ENCODE measurements at places on chromosomes 3 and 15. TPM values are rescaled to one million over a fixed set of nuclear protein-coding genes. Genes with fewer than 3 reads are reported as not detected.

Gene GALNT15
- polyA plus RNA-seq = 0.48 TPM

Gene CISH
- 13.2 TPM for polyA plus RNA-seq

Gene CFAP161
- polyA plus RNA-seq = 0.53 TPM

Gene MKRN3
- 2.0 TPM for polyA plus RNA-seq

Gene ZNF662
- 15.0 TPM for polyA plus RNA-seq

Gene ZNF106
- 223 TPM for polyA plus RNA-seq

Gene KCNMB3
- polyA plus RNA-seq = 2.7 TPM

Gene ST3GAL6
- polyA plus RNA-seq = 4.3 TPM

Gene BCL2A1
- 0.18 TPM for polyA plus RNA-seq

Gene SLC49A4
- polyA plus RNA-seq = 4.5 TPM

Gene C3orf70
- polyA plus RNA-seq = 3.4 TPM

Gene ASB7
- polyA plus RNA-seq = 9.6 TPM

Gene NR2E3
- polyA plus RNA-seq = 3.4 TPM

Gene UROC1
- polyA plus RNA-seq = 0.15 TPM

Gene ANKRD63
- polyA plus RNA-seq = 0.15 TPM

Gene KIF9
- 5.3 TPM for polyA plus RNA-seq

Gene GOLGA6L4
- polyA plus RNA-seq = 6.9 TPM

Gene TIGIT
- not detected for polyA plus RNA-seq

Gene TMEM115
- polyA plus RNA-seq = 31.3 TPM

Measured in muscle of leg (tissue), 16 donors.